ENCODE measurements at places on chromosomes 2 and 18.

- DNase-seq = no peak
These were observed 140.3 kb downstream of the CYRIA start for GRCh38 chr2:16525265-16525887.

DNA sequence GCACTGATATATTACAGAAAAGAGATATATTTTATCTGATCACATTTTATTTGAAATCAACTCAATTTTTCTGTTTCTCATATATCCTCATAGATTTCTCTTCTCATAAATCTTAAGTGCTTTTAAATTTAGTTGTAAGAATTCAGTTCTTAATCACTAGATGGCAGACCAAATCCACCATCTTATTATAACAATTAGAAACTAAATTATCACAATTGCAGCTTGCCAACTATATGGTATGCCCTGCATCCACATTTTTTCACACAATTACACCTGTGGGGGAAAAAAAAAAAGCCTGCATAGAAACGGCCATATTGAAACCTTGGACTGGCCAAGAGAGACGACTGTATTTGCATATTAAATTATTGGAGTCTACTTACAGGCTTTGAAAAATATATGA lies 64.4 kb downstream of the COL5A2 start:
- DNase-seq = no peak

DNA sequence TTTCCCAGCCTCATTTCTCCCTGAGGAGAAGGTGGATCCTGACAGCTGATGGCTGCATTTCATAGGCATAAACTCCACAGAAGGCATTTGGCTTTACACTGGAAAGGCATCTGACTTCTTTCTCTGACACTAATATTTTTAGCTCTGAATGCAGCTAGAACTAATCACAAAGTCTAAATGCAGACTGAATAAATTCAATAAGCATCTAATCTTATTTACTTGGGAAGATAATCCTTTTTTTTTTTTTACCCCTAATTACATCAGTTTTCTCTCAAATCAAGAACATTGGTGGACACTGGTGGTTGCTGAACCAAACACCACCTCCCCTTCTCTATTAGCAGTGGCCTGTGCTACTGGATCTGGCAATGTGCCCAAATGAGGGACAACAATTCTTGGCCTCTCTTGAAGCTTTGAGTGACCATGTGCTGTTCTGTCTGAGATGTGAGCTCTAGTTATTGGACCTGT lies 50.9 kb upstream of the CD226 start:
- DNase-seq = no peak

GRCh38 chr2:231068525-231069222 lies 12.0 kb downstream of the PSMD1 start:
- DNase-seq = no peak

- DNase-seq = no peak
These were observed 94.1 kb upstream of the CD302 start for GRCh38 chr2:159891917-159892730.

DNA sequence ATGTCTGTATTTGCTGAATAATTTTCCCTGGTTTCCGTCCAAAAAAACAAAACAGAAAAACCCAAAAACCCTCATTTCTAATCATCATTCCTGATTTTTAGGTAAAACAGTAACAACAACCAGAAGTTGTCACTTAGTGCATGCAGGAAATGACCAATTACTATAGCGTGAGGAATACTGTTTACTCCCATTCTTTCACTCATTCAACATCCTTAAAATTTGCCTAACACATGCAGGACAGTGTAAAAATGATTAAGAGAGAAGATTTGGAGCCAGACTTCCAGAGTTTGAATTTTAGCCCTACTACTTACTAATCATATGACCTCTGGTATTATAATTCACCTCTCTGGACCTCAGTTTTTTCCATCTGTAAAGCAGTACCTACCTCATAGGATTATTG lies 83.1 kb downstream of the FIGN start:
- DNase-seq = no peak

- DNase-seq = no peak
These were observed 310.3 kb downstream of the GULP1 start for GRCh38 chr2:188601927-188602326.

- DNase-seq = no peak
These were observed 4.2 kb upstream of the ERFE start for GRCh38 chr2:238154570-238154969.

DNA sequence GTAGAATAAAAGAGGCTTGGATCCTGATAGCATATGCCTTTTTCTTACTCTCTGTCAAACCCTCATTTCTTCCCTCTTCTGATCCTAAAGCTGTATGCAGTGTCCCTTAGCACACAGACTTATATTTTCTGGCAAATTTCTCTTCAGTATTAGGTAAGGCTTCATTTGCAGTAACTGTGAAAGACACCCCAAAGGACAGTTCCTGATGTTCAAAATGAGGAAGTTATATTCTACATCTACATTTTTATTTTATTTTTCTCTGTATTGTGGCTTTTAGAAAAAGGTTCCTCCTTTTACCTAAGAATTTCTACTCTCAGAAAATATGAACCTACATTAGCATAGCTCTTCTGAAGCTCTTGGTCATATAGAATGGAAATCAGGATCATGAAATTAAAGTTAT lies 261.7 kb downstream of the PDE11A start:
- no peak for DNase-seq

GRCh38 chr2:20018601-20019152 lies 6.2 kb upstream of the MATN3 start:
- no peak for DNase-seq

DNA sequence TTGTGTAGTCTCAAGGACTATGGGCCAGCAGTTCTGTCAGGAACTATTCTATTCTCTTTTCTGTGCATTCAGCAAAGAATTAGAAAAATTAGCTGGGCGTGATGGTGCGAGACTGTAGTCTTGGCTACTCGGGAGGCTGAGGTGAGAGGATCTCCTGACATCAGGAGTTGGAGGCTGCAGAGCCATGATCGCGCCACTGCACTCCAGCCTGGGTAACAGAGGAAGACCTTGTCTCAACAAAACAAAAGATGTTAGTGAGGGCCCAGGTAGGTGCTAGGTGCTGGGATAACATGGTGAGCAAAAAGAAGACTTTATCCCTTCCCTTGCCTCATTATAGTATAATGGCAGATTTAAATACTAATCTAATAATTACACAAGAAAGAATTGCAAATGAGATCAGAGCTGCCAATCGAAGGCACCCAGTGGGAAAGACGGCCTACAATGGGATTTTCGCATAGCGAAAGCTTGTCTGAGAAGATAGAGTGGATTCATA lies 447 bp upstream of the MRPL19 start:
- no peak for DNase-seq

GRCh38 chr18:35998967-35999366 lies 26.5 kb downstream of the RMP24 start:
- DNase-seq = no peak

DNA sequence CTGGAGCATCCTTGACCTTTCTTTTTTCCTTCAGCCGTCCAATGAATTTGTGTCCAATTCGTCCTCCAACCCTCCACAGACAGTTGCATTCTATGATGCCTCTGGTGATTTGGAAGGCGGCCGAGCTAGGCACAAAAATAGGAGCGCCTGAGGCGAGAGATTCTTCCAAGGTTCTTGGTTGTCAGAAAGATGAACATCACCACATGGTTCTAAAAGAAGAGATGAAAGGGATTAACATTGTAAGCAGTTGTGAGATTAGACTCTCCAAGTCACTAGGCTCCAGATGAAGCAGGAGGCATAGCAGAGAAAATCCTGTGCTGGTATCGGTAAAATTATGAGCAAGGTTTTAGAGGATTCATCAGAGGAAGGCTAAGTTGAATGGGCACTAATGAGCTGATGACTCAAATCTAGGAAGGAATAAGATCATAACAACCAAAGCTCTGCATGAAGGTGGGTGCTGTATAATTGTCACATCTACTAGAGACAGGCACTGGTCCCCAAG lies 75.4 kb upstream of the MAP4K3 start:
- no peak for DNase-seq

DNA sequence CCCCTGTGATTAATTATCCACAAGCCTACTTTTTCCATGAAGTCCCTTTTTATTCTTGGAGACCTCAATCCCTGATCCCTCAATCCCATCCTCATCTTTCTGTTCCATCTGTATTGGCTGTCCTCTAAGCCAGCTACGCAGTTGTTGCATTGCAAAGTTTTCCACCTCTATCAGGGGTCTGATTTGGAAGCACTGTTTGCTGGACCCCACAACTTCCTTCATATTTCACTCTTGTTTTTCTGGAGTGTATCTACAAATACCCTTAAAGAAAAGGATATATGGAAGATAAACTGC lies 22.4 kb downstream of the FN1 start:
- no peak for DNase-seq

DNA sequence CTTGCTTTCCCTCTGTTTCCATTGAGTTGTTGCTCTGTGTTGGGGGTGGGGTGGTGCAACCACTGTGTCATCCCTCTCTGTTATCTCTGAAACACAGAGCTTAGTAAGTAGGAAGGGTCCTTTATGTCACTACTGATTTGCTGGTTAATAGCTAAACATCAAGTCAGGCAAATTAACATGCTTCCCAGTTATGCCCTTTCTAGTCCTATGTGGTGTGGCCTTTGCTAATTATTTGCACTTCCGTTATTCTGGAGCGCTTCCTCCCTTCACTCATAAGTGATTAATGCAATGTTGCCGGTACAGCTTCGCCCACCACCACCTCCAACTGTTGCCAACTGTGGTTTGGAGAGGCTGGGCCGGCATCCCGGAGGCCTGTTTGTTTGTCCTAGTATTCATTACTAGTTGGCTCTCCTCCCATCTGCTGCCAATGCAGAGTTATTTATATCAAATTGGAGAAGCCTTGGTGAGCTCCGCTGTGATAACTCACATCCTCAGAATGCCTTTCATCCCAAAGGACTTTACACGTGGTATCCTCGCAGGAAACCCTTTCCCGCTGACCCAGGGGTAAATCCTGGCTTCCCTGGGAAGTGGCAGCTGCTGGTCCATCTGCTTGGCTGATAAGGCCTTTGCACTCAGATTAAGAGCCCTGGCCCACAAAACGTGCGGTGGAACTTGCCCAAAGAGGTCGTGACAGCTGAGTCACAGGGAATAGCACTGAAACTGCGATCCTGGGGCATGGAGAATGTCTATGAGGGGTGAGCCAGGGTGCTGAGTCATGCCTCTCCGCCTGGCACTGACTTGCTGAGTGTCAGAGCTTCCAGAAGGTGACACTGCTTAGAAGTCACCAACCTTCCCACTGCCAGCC lies 72.0 kb upstream of the ZCCHC2 start:
- DNase-seq = no peak

- no peak for DNase-seq
These were observed 297.5 kb downstream of the PIEZO2 start for GRCh38 chr18:10851824-10852319.

All from activated T-cell treated with anti-CD3 and anti-CD28 coated beads for 1 hour (primary cell).